Cerebellar nuclear complex (tissue), 1 donor: ENCODE measurements at places on chromosomes 4 and X.

- no peak for DNase-seq
These were observed 33.1 kb downstream of the ETNPPL start for GRCh38 chr4:108729731-108730130.

DNA sequence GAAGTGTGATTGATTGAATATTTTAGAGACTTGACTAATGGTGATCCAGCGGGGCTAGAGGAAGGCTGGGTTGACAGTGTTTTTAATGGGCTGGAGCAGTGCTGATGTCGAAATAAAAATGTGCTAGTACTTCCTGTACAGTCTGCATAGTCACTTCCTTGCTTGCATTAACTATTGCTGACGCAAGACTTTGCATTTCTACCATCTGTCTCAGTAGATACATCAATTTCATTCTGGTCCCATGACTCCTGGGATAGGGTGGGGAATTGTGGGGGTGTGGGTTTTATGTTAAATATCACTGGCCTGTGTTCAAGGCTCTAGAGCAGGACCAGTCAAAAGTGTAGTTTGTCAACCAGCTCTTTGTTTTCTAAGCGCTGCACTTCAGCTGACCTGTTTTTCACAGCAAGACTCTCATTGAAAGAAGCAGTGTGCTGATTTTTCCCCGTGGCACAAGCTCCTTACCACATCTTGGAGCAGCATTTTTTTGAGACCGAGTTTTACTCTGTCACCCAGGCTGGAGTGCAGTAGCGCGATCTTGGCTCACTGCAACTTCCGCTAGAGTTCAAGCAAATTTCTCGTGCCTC lies 35.2 kb upstream of the PHEX start:
- DNase-seq: no peak

DNA sequence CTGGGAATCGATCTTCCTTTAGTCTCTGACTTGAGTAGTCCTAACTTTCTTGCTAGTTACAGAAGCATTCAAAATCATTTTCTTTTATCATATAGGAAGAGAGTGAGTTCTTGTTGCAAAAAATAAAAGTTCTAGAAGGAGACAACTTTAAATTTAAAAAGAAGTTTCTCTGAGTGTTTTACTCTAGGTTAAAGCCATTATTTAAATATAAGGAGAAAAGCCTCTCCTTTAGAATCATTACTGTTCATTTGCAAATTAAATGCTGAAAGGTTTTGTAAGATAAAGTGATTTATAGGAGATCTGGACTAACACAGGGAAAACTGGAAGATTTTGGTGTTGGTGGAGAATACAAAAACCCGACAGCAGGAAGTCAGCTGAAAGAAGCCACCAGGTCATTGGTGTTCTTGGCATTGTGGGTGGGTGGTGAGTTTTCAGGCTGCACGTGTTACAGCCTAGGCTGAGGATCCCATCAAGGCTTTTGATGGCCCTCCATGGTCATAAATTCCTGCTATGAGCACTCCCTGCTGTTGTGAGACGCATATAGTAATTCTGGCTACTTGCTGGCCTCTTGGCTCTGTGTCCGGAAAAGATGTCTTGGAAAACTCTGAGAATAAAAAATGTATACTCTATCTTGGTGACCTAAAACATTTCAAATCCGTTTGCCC lies 81.6 kb downstream of the GPAT3 start:
- DNase-seq: no peak

DNA sequence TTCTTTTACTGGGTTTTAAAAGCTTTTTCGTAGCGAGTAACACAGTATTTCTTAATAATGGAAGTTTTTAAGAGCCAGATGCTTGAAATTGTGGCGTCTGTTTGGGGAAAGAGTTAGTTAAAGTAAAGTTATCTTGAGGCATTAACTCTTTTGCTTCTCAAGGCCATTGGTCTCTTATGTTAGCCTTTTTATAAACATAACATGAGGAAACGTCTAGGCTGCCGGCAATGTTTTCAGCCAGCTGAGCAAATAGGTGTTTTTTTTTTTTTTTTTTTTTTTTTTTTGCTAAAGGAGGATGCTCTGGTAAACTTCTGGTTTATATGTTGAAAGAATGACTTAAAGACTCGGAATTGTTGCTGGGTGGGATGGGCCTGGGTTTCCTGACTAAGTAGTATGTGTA lies 51.1 kb upstream of the RBMX start:
- DNase-seq: no peak

DNA sequence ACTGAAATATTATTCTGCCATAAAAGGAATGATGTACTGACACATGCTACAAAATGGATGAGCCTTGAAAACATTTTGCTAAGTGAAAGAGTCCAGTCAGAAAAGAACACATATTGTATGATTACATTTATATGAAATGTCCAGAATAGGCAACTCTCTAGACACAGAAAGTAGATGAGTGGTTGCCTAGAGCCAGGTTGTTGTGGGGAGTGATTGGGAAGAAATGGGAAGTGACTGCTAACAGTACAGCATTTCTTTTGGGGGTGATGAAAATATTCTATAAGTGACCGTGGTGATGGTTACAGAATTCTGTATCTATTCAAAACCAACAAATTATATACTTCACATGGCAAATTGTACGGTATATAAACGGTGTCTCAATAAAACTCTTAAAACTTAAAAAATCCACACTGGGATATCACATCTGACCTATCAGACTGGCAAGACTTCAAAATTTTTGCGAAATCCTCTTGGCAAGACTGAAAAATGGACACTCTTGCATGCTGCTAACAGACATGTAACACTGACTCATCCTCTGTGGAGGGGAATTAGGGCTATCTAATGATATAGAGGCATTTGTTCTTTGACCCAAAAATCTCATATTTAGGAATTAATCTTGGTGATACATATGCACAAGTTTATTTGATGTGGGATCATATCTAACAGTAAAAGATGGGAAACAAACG lies 71.8 kb downstream of the FAM13A start:
- no peak for DNase-seq

GRCh38 chr4:151537687-151538086 lies 128.7 kb downstream of the FHIP1A start:
- no peak for DNase-seq

DNA sequence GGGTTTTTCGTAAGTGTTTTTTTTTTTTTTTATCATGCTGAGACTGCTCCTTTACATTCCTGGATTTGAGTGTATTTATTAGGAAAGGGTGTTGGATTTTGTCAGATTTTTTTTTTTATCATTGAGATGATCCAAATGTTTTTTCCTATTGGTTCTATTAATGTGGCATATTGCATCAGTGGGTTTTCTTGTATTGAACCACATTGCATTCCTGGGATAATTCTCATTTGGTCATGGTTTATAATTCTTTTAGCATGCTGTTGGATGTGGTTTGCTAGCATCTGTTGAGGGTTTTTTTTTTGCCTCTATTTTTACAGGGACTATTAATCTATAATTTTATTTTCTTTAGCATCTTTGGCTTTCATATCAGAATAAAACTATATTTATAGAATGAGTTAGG lies 28.8 kb downstream of the COL4A5 start:
- no peak for DNase-seq

- no peak for DNase-seq
These were observed 7.9 kb upstream of the PTPN13 start for GRCh38 chr4:86586160-86586572.

GRCh38 chr4:78949735-78950134 lies 10.5 kb upstream of the PAQR3 start:
- DNase-seq: no peak

GRCh38 chrX:135425026-135425965 lies 3.6 kb downstream of the SMIM10L2A start:
- no peak for DNase-seq

GRCh38 chrX:114842181-114842580 lies 175.2 kb downstream of the IL13RA2 start:
- DNase-seq: no peak

GRCh38 chrX:41468647-41469323 lies 21.6 kb downstream of the NYX start:
- DNase-seq: no peak

GRCh38 chr4:167787231-167787630 lies 305.1 kb upstream of the ANXA10 start:
- DNase-seq: no peak

GRCh38 chrX:150503898-150504219 lies 64.6 kb upstream of the MTM1 start:
- no peak for DNase-seq

DNA sequence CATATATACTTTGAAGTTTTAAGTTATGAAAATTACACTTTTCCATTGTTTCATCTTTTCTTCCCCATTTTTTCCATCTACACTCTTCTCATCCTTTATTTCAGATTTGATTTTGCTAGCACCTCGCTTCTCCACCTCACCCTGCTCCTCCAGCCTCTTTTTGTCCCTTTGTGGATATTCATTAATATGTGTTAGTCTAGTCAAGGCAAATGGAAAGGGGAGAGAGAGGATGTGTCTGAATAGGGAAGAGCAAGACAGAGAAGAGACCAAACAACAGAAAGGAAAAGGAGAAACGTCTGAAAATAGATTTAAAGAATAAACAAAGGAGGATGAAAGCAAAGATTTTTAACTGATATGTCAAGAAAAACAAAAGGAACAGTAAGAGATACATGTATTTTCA lies 24.1 kb downstream of the GPM6A start:
- no peak for DNase-seq

GRCh38 chr4:130922955-130923354 lies 1827.0 kb downstream of the C4orf33 start:
- DNase-seq: no peak

GRCh38 chr4:130322439-130322838 lies 1226.5 kb downstream of the C4orf33 start:
- DNase-seq: no peak

DNA sequence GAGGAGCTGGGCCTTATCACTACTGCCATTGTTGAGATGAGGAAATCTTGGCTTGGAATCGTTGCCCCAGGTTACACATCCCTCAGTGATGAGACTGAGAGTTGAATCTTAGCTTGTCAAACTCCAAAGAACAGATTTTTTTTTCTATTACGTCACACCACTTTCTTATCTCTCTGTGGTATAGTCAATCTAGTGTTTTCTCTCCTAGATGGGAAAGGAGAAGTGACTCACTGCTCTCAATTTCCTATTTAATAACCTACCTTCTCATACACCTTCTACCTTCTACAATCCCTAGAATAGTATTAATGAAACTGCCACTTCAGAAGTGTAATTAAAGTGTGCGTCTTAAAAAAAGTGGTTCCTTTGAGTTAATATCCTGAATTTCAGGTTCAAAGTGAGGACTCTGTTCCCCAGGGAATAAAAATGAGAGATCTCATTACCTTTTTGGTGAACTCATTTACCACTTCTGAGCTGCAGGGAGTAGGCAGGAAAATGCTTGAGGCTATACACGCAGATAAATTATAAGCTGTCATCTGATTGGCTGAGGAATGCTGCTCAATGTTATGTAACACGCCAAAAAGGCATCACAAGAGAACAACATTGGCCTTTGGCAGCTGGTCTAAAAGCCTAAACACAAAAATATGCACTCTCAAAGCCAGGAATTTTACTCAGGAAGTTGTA lies 59.3 kb downstream of the MAD2L1 start:
- no peak for DNase-seq

DNA sequence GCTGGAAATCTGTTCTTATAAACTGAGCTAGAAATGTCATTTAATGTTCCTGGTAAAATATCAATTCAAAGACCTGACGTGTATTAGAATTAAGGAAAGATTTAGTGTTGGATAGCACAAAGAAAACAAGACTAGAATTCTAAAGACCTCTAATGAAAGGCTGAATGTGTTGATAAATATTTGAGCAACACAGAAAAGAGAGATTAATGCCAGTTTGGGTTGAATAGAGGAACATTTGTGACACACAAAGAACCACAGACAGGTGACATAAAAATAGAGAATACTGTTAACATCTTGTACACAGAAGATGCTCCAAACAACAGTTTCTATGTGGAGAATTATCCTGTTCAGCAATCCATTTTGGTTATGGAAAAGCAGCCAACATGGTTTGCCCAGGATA lies 222.1 kb upstream of the GALNT7 start:
- no peak for DNase-seq

GRCh38 chr4:99655308-99656081 lies 2.1 kb downstream of the C4orf54 start:
- DNase-seq: no peak

DNA sequence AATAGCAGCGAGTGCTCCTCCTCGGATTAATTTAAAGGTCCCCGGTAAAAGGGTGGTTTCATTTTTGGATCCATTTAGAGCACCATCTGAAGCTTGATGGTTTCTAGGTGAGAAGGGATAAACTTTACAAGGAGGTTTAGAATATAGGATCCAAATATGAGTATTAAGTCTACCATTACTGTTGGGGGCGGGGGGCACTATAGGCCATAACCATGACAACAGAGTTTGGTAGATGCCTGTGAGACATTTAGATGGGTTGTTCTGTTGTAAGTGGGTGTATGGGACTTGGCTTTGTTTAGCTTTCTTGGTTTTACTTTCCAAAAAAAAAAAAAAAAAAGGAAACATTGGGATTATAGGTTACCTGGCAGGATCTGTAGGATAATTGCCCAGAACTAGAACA lies 92.7 kb downstream of the TENT5D start:
- DNase-seq: no peak

DNA sequence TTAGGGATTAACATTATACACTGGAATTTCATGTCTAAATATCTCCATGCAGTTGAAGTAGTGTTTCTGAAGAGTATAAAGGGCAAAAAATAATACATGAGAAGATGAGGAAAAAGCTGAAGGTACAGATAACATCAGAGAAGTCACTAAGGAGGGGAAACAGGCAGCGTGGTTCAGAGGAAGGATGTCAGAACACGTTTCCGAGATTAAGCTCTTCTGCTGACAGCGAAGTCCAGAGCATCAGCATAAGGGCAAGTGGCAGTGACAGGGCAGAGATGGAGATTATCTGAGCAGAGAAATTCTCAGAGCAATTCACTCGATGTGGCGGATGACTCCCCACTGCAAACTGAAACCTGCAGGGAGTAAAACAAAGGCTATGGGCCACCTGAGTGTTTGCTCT lies 443.2 kb upstream of the FRG1 start:
- DNase-seq: no peak

- no peak for DNase-seq
These were observed 205.9 kb downstream of the SOWAHB start for GRCh38 chr4:76691807-76692582.

DNA sequence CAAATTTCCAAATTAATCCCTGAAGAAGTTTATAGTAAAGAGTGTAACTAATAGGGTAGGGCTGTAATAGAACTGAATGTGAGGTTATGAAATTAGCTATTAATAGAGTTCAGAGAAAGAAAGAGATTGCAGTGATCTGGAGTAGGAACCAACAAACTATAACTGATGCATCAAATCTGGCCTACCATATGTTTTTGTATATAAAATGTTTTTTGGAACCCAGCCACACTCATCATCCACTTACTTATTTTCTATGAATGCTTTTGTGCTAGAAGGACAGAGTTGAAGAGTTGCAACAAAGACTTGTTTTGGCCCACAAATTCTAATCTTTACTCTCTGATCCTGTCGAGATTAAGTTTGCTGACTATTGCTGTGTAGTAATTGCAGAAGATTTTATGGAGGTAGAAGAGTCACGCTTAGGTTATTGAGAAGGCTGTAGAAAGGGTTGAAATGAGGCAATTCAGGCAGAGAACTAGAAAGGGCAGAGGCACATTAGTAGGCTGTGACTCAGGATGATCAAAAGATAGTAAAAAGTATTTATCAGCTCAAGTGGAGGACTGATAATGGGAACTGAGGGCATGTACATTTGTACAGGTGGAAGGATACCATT lies 298.7 kb upstream of the EMCN start:
- no peak for DNase-seq

GRCh38 chr4:13166214-13166613 lies 317.9 kb downstream of the RAB28 start:
- DNase-seq: no peak

- no peak for DNase-seq
These were observed 60.8 kb upstream of the FMR1 start for GRCh38 chrX:147850875-147851274.

GRCh38 chrX:154020536-154021115 lies 924 bp upstream of the IRAK1 start:
- no peak for DNase-seq

- no peak for DNase-seq
These were observed 34.9 kb upstream of the ANXA10 start for GRCh38 chr4:168057412-168057811.
